ENCODE measurements at places on chromosomes 7 and 10.

- no peak for DNase-seq
Measured at GRCh38 chr7:147308539-147308938, 1191.9 kb downstream of the CNTNAP2 start.

- DNase-seq, result peak; percentile 5
Measured at GRCh38 chr7:96407427-96407826, 85.5 kb upstream of the SLC25A13 start.

- DNase-seq, result no peak
Measured at GRCh38 chr10:61781969-61782403, 119.3 kb downstream of the CABCOCO1 start.

DNA sequence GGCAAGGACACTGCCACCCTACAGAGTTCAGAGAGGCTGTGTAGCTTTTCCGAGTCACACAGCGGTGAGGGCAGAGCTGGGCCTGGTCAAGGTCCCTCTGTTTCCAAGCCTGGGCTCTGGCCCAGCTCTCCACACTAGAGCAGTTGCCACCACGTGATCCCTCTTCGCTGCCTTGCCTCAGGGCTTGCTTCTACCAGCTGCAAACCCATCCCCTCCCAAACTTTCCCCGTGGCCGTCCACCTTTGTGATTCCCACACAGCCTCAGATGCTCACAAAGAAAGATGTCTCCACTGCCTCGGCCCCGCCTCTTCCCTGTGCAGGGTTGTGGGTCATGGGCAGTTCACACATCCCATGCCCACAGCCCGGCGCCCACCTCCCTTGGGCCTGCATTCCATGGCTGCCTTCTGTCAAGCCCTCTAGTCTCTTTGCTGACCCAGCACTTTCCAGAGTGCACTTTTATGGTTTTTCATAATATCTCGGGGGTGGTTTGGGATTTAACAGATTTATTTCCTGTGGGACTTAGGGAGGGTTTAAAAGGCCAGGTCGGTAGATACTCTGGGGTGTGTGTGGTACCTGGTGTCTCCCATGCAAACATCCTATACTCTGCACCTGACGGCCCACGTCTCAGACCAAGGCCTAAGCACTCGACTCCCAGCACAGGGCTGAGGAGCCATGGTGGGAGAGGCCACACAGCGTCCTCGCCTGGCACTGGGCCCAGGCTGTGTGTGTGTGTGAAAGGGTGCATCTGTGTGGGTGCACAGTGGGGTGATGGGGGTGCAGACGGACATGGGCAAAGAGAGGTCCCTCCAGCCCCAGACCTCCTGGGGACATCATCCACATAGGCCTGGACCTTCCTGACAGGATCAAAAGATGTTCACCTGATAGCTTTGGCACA is 59.6 kb downstream of the PKD1L1 start:
- no peak for DNase-seq

DNA sequence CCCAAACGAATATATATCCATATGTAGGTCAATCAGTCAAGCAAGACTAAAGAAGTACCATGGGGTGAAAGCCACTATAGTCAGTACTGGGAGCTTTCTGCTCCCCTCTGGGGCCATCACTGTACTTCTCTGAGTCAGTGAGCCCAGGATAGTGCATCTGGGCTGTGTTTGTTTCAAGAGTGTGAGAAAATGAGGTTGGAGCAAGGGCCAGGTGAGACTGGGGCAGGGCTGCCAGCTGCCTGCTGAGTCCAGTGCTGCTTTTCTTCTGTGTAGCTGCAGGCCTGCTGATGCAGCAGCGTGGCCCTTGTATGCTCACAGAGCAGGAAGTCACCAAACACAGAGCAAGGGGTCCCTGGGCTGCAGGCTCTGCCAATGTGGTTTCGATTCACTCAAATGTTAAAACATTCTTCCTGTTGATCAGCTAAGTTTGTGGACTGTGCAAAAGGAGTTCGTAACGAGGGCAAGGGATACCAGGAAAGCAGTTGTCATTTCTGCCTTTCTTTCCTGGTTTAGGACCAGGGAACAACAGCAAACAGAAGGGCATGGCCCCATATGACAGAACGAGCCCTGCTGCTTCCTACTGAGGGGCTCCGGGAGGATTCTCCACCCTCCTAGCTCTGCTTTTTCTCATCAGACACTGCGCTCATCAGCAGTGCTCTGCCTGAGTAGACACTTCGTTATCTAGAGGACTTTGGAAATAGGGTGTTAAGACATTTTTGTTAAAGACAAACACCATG is 65.4 kb upstream of the TNS3 start:
- DNase-seq, result no peak

DNA sequence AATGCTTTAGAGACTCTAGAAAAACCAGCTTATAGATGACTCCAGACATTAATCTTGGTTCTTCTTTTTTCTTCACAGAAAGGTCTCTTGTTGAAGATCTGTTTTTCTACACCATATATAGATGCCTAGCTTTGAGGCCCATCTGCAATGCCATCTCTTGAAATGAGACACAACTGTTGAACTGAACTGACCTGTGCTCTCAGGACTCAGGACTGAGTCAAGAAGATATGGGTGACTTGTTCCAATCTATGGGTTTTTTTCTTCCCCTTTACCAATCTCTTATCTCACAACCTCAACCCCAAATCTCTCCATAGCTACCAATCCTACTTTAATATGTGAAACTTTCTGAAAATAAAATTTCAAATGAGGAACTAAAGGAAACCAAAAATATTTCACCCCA is 194.7 kb downstream of the SNX13 start:
- DNase-seq, result no peak

DNA sequence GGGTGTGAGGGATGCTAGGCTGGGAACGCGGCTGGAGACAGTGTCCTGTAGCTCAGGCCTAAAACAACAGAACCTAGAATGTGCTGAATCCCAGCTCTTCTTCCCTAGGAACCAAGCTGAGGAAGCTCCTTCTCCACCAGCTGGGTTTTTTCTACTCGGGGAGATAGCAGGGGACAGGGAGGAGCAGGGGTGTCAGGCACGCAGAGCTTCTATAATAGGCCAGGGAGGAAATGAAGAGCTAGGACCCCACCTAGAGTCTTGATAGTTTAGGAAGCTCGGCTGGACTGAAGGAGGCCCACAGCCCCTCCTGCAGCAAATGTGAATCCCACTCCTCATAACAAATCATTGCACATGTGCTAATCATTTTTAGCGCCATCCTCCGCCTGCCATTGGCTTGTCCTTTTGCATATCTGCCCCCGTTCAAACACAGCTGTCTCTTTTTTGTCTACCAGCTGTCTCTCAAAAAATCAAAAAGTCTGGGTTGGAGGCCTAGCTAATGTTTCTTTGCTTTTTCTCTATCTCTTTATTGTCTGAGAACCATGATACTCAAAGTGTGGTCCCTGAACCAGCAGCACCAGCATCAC is 24.1 kb upstream of the FAM180A start:
- DNase-seq, result no peak

DNA sequence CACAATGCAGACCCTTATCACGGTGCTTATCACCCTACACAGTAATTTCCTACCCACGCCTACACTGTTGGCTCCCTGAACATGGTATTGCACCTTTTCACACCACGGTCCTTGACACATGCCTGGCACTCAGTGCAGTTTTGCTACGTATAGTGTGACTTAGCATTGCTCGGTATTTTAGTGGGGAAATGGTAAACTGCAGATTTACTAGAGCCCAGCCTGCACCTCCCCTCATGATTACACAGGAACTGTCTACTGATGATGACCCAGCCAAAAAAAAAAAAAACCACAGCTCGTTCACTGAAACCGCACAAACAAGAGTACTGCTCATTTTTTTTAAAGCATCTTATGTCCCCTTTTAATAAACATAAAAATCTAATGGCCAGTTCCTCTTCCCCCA is 124.2 kb upstream of the ZNF746 start:
- no peak for DNase-seq

DNA sequence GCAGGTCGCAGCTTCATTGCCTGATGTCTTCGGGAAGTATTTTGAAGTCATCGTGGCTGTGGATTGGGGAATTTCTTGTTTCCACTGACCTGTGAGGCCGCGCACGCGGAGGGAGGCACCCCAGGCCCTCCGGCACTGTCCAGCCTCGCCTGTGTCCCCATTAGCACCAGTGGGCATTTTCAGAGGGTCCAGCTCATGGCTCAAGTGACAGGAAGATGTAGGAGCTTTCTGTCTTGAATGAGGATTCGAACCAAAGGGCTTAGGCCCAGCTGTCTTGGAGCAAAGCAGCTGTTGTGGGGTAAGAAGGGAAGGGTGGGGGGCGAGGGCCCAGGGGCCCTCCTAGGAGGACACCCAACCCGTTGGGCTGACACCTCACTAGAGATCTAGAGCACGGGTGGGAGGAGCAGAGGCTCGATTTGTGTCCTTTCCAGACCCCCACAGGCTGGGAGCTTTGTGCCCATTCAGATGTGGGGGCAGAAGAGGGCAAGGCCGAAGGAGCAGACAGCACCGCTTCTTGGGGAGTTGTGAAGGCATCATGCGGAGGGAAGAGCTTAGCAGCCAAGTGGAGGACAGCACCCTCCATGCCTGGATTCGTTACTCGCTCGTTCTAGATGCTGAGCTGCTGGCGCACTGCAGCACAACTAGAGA is 914 bp downstream of the ZNF37A start:
- no peak for DNase-seq

DNA sequence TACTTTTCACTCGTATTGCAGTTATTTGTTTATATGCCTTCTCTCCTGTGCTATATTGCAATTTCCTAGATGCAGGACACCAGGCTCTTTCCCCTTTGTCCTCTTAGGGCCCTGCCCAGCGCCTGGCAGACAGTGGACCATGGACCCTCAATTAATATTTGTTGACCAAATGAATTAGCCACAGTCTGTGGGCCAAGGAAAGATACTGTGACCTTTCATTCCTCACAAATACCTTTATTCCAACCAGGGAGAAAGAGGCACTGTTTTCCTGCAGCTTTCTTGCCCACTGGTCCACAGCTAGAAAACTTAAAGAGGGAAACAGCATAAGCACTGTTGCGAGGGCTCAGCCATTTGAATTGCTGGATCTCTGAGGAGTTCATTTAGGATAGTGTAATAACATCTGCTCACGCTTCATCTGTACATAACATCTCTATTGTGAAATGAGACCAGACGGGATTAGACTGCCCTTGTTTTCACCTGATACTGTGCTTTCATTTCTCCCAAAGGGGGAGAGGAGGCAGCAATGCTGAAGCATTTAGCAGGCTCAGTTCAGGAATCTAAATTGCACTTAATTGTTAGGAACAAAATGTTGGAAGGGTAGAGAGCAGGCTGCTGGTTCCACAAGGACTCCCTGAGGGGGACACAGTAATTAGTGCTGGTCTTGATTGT is 46.7 kb downstream of the TNS3 start:
- DNase-seq, result no peak

DNA sequence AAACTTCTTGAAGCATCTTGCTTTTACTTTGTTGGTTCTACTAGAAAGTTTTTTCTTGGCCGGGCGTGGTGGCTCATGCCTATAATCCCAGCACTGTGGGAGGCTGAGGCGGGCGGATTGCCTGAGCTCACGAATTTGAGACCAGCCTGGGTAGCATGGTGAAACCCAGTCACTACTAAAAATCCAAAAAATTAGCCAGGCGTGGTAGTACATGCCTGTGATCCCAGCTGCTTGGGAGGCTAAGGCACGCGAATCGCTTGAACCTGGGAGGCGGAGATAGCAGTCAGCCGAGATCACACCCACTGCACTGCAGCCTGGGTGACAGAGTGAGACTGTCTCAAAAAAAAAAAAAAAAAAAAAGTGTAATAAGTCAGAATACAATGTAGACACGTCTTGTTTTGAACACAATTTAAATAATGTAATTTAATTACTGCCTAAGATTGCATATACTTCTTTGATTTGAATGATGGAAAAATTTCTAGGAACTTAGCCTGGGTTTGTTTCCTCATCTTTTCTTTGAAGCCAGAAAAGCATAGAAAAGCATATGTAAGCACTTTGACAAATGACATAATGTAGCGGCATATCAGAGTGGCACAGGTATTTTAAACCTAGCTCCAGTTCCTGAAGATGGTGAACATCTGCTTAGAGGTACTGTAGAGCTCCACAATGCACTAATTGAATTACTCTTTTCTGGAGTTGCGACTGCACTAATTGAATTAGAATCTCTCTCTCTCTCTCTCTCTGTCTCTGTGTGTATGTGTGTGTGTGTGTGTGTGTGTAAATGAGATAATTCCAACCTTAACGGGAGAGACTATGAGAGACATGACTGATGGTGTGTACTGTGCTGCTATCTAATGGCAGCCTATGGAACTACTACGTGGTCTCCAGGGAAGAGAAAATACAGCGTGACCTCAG is 87.8 kb downstream of the BTRC start:
- peak; percentile 46 for DNase-seq

GRCh38 chr10:17888189-17888588 is 63.5 kb upstream of the SLC39A12 start:
- DNase-seq, result no peak

- DNase-seq, result no peak
Measured at GRCh38 chr7:128454808-128455542, 703 bp upstream of the HILPDA start.

GRCh38 chr7:106143711-106144337 is 31.7 kb upstream of the SYPL1 start:
- no peak for DNase-seq

DNA sequence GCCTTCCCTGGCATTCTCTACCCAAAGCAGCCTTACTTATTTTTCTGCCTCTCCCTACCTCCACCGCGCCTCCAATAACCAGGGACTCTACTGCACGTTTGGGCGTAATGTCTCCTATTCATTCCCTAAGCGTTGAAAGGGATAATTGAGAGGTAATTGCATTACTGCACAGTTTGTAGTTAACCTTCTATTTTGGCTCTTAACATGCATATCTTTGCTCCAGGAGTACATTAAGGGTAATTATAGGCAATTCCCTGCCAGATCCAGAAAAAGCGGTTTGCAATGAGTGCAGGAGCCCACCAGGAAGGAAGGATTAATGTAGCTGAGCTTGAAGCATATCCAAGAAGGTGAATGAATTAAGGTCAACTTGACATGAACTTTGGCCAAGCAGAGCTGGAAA is 558.4 kb downstream of the TYW1 start:
- no peak for DNase-seq

- DNase-seq, result peak; percentile 25
Measured at GRCh38 chr10:102549549-102549948, 45.8 kb downstream of the SUFU start.

DNA sequence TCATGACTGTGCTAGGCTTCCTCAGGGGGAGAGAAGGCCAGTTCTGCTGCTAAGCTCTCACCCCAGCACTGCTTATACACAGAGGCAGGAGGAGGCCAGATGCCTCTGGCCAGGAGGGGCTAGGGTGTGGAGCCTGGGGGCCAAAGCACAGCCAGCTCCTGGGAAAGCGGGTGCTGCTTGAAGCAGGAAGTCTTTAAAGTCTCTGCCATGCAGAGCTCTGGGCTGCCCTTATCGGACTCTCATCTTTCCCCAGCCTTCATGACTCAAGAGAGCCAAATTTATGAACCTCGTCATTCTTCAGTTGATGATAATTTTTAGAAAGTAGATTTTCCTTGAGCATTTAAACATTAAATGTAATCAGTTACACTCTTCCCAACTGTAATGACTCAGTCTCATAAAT is 11.2 kb upstream of the TSPAN14 start:
- no peak for DNase-seq

- DNase-seq, result no peak
Measured at GRCh38 chr7:68770649-68771048, 827.6 kb upstream of the AUTS2 start.

DNA sequence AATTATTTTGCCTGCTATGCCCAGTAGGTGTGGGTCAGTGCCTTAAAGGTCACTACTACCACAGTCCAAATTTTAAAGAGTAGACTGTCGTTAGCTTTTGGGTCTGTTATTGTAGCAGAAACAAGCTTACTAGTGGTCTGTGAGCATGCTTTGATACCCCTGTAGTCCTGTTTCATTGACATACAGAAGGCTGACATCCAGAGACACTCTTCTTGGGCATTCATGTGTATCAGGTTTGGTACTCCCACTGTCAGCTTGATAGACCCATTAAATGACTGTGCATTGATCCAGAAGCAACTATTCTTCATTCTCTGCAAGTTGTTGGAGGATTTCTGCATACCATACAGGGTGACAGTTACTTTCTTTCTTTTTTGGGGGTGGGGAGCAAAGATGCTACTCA is 884.4 kb upstream of the CELF2 start:
- DNase-seq, result no peak

Measured in AG09309 (cell line).